AG04450 (cell line): ENCODE measurements at places on chromosomes 5 and 9. TPM values are rescaled to one million over a fixed set of nuclear protein-coding genes. Genes with fewer than 3 reads are reported as not detected.
A peak's percentile ranks its signal among the peaks of the same experiment; 100 is the strongest.

- no peak for DNase-seq
Measured at GRCh38 chr9:38060681-38061080, 8.3 kb downstream of the SHB start.

DNA sequence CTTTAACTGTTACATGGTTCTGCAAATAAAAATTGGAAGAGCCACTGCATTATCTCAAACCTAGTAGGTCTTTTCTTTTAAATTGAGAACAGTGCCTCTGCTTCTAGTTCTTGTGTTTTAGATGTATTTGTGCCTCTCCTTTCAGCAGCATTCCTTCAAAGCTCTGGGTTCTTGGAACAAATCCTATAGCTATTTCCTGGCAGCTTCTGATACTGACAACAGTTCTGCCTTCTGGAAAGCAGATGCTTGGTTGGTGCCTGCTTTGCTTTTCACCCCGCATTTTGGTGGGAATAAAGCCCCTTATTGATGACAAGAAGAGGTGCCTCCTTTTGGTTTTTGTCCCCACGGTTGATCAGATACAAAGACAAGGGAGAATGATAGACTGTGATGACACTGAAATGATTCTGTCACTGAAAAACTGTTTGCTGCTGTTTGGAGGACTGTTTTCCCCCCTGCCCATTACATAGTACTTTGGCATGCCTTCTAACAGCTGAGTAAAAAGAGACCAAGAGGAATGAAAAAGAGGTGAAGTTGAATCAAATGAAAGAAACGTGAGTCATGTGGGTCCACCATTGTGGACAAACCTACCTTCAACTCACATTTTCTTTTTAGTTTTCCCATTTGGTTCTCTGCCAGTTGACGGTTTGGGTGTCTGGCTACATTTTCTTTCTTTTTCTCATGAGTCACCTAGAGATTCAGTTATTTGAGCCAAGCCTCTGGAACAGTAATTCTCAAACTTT, 5.6 kb downstream of the PTCD2 start:
- DNase-seq, result peak; percentile 36

GRCh38 chr9:14768405-14769229, 46.1 kb upstream of the CER1 start:
- DNase-seq, result peak; percentile 21

- no peak for DNase-seq
Measured at GRCh38 chr5:146890731-146891440, 12.3 kb upstream of the PPP2R2B start.

- DNase-seq, result no peak
Measured at GRCh38 chr5:81909677-81910076, 62.1 kb upstream of the ATG10 start.

DNA sequence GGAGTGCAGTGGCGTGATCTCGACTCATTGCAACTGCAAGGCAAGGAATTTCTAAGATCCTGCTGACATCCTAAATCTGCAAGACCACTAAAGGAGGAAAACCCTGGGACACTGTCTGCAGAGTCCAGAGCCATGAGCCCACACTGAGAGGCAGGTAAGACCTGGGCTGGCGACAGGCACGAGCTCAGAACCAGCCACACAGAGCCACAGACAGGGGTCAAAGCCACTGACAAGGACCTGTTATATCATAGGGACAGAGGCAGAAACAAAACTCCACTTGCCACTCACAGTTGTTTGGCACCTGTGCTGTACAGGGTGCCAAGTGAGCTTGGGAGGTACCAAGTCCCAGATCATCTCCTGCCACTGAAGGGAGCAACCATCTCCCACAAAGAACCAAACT, 34.2 kb downstream of the IPPK start:
- no peak for DNase-seq

The FBN2 gene
- 46.5 and 47.2 TPM in 2 replicates for polyA plus RNA-seq

GRCh38 chr5:67092535-67092934, 104.1 kb downstream of the CD180 start:
- no peak for DNase-seq

The SMIM27 gene
- polyA plus RNA-seq, result 7.2 and 11.6 TPM in 2 replicates

GRCh38 chr5:157116483-157116954, 7.7 kb upstream of the HAVCR2 start:
- DNase-seq, result no peak

DNA sequence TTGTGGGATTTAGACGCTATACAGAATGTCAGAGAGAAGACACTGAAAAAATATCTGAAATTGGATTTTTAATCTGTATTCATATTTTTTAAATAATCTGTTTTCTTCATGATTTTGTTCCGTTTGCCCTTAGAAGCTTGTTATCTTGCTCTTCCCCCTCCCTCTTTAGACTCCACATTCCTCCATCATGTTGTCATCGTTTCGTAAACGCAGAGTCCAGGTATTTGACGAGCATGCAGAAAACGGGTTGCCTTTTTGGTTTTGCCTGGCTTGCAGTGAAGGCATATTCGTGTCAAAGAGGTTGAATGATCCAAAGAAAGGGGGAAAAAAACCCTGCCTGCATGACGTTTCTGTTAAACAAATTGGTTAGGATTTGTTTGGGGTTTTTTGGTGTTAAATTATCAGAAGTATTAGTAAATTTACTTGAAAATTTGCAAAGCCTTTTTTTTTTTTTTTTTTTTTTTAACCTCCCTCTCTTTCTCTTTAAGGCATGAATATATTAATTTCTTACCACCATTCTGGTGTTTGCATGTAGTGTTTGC, 2.9 kb downstream of the SPTAN1 start:
- DNase-seq, result peak; percentile 33

The NUTM2F gene
- polyA plus RNA-seq, result not detected in 2 replicates

GRCh38 chr9:73824671-73825070, 672.5 kb upstream of the RORB start:
- no peak for DNase-seq

The TMC1 gene
- 0.11 TPM in 1 of 2 replicates, not detected in the other for polyA plus RNA-seq

The UGT3A1 gene
- polyA plus RNA-seq, result not detected in 2 replicates

The FBLL1 gene
- polyA plus RNA-seq, result 0.11 and 0.16 TPM in 2 replicates

DNA sequence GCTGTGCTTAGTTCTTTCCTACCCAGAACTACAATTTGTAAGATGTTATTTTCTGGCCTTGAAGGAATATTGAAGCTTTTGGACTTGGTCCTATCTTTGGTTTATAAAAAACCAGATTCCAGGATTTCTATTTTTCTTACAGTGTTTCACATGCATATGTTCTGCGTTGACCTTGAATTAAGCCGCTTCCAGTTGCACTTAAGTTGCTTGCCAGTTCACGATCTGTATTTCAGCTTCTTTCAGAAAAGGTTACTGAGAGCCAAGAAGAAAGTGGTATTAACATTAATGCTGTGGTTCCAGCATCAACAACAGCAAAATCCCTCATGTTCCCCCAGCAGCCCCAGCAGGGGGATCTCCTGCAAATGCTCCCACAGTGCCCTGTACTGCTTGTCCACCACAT, 156.4 kb upstream of the ADAMTS16 start:
- no peak for DNase-seq

- DNase-seq, result no peak
Measured at GRCh38 chr5:11449217-11449616, 455.0 kb downstream of the CTNND2 start.

DNA sequence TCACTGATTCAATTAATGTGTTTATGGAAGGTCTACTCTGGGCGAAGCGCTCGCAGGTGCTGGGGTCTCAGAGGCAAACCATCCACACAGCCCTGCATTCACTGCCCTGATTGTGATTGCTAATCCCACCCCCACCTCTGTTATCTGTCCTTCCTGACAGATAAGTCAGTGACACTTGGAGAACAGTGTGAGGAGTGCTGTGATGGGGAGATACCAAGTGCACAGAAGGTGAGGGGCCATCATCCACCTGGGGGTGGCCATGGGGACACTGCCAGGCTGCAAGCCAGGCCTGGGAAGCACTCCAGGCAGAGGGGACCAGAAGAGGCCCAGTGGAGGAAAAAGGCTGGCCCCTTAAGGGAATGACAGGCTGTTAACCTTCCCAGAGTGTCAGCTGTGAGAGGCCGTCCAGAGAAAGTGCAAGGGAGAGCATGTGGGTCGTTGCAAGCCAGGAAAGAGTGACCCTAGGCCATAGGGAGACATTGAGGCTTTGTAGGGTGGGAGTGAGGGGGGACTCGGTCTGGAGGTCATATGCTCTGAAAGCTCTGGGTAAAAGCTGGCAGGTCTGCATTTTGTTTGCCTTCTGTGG, 18.0 kb downstream of the IL9 start:
- DNase-seq, result no peak

The WASHC1 gene
- polyA plus RNA-seq, result 7.2 and 9.7 TPM in 2 replicates

DNA sequence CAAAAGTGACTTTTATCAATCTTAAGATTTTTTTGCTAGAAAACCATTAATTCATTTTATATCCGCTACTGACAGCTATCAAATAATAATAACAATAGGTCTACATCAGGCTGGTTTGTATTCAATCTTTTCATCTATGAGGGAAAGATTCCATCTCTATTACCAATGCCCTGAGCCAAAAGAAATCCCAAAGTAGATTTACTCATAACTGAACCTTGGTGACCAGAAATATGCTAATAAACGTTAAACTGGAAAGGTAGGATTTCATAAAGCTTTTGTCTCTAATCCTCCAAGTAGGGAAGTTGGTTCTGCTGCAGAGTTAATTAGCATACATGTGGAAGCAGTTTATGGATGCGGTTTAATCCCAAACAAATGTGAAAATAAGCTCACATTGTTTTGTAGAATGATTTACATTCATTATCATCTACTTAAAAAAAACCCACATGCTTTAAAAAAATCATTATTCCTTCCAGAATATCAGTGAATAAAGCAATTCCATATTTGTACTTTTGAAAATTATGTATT, 715.5 kb downstream of the CETN3 start:
- no peak for DNase-seq

DNA sequence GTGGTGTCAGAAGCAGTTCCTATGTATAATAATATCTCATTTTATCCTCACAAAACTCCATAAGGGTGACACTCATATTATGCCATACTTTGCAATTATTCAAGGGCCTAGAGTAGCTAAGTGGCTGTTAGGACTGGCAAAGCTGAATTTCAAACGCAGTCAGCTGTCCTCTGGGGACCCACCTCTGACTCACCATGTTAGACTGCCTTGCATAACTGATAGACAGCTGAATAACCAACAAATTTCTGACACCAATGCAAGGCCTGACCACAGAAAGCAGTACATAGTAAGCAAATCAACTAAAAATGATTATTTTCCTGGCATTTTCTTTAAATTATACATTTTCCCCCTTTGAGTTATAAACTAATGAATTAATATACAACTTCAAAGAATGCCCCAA, 251.6 kb upstream of the PTGER4 start:
- DNase-seq, result no peak

GRCh38 chr5:79699763-79700400, 10.2 kb downstream of the CMYA5 start:
- no peak for DNase-seq

DNA sequence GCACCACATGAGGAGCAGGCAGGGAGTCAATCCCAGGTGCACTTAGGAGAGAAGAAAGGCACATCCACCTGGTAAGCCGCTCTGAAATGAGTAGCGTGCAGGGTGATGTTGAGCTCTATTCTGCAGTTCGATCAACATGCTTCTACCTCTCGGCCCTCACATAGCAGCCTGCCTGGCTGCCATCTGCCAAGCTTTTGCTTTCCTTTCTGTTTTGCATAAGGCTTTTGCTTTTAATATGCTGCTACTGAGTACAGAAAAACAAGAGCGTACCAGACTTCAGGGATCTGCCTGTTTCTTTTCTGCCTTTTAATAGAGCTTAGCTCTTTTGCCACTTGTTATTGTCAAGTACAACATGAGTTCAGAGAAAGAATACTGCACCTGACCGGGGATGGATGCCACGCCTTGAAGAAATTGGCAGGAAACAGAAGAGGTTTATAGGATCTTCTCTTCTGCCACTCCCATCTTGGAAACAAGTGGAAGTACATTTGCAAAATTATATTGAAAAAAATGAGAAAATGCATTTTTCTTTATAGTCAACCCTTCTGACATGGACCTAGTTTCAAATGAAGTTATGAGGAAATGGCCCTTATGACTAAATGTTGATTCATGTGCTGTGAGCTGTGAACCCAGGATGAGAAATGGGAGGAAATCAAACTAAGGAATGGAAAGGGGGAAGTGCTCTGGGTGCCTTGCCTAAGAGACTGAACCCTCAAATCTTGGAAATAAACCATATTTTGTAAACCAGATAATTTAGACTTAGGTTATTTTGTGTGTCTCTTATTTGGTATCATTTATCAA, 4.0 kb upstream of the FCHO2 start:
- DNase-seq, result no peak

- no peak for DNase-seq
Measured at GRCh38 chr5:23318166-23318565, 189.2 kb upstream of the PRDM9 start.

GRCh38 chr9:99274495-99274894, 52.4 kb downstream of the SEC61B start:
- DNase-seq, result no peak

DNA sequence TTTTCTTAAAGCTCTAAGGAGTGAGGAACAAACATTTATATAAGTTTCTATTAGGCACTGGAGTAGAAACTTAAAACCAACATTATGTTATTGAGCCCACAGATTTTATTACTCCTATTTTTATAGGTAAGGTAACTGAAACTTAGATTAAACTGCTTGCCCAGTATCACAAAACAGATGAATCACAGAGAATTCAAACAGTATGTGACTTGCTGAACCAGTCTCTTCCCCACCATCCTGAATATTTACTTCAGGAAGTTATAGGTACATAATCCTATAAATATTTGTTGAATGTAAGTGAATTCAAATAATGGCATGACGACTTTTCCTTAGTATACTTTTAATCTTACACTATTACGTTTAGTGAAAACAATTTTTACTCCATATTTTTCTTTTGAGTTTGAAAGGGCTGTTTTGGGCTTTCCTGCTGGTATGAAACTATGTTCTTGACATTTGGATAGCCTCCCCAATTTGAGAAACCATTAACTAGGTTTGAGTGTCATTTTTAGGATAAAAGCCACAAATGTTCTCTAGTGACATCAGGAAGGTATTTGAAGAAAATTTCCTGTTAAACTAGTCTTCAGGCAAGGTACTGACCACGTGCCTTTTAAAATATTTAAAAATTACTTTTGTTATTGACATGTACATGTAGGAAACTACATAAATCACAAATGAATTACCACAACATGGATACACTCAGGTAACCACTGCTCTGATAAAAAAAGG, 39.3 kb downstream of the PRRC1 start:
- no peak for DNase-seq

The ARL14EPL gene
- 0.05 TPM in 2 replicates for polyA plus RNA-seq

The DNAI1 gene
- polyA plus RNA-seq, result not detected in 2 replicates

- no peak for DNase-seq
Measured at GRCh38 chr5:86664173-86664572, 46.4 kb downstream of the COX7C start.

The PTGR1 gene
- 140 and 173 TPM in 2 replicates for polyA plus RNA-seq
